ENCODE measurements at places on chromosomes 1 and 21. TPM values are rescaled to one million over a fixed set of nuclear protein-coding genes. Genes with fewer than 3 reads are reported as not detected.

DNA sequence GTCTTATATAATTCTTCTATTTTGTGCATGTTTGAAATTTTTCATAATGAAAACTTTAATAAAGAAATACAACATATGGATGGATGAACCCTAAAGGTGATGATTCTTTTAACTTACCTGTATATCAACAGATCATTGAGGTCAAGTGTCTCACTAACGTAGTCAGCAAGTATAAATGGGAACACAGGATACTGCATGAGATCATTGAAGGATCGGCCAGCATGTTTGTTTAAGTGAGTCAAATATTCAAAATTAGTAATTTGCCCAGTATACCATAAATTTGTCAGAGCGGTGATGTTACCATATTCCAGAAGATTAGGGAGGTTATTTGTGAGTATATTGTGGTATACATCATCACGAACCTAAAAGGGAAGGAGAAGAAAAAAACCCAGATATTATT lies 71.0 kb upstream of the GNG4 start:
- no peak for DNase-seq

Gene SH2D1B
- total RNA-seq: not detected

Gene ADGRL2
- total RNA-seq: not detected

GRCh38 chr21:34922479-34922878 lies 126.6 kb downstream of the RUNX1 start:
- DNase-seq: no peak

Data from HT-29 (cell line).